ENCODE measurements at places on chromosomes 1 and 21.

DNA sequence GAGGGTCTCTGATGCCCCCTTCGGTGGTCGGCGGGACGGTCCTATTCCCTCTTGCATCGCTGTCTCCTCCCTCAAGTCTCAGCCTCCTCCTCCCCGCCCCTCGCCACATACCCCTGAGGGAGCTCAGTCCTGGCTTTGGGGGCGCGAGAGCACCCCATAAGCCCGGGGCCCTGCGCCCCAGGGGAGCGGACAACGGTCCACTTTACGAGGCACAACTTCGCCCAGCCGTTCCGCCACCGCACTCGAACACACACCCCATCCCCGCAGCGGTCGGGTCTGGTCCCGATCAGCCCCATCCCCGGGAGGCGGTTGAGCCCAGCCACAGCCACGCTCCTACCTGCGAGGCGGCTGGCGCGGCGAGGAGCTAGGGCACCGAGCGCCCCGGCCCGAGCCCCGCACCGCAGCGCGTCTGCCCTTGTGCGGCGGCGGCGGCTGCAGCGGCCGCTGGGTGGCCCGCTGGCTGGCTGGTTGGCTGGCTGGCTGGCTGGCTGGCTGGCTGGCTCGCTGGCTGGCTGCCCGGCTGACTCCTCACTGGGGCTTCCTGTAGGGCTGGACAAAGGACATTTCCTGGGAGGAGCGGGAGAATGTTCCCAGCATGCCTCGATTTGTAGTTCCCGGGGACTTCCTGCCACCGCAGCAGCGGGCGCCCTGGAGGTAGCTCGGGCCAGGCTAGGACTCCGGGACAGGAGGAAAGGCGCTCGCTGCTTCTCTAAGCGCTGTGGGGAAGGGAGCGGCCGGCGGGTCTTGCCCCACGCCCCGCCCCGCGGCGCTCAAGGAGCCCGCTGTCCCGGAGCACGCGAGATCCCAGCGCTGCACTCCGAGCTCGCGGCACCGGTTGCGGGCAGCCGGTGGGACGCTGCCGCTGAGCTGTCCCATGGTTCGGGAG lies at the start of gene ZNF697:
Gene ZNF697 (minus strand): TSS at position 533 of the 886 bp plus-strand sequence. CDS start 22,166 bp downstream, outside the sequence.
- DNase-seq = peak; percentile 29

DNA sequence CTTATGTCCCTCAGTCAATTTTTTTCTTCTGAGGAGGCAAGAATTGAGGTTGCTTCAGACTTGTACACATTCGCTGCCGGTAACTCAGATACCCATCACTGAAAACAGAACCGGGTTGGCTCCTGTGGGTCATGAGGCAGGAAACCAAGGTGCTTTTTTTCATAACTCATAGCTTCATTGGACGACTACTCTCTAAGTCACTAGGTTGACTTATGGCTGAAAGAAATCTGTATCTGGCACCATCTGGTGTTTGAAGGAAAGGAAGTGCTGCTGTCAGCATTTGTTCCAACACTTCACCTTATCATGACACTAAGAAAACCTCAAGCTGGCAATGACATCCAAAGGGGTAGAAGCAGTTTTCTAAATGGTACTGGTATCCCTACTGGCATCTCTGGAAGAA lies 82.3 kb downstream of the TBX19 start:
- peak; percentile 37 for DNase-seq

DNA sequence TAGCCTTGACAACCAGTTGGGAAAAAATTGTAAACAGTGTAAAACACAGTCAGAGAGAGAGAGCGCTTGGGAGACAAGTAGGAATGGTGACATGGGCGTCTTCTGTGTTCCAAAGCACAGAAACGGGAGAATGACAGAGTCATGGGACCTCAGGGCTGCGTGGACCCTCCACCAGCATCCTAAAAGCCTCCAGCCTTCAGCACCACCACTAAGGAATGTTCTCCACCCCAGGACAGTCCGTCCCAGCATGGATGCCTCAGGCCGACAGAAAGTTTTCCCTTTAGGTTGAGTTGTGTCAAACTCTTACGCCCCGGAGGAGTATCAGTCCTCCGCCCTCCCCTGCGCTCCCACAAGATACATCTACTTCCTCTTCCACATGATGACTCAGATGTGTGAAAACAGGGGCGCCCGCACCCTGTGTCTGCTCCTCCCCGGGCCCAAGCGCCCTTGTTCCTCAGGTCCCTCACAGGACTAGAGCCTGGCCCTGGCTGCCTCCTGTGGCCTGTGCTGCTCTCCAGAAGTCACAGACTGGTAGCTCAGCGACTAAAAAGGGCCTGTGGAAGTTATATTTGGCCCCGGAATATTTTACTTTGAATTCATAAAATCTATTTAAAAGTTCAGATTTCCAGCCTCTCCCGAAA lies 63.9 kb upstream of the EFHD2 start:
- peak; percentile 51 for DNase-seq

- DNase-seq = no peak
These were observed 451.2 kb downstream of the DSCAM start for GRCh38 chr21:40395732-40396131.

- no peak for DNase-seq
These were observed 16.2 kb downstream of the AZIN2 start for GRCh38 chr1:33097137-33097611.

- DNase-seq = no peak
These were observed 45.8 kb upstream of the FHAD1 start for GRCh38 chr1:15201221-15201620.

DNA sequence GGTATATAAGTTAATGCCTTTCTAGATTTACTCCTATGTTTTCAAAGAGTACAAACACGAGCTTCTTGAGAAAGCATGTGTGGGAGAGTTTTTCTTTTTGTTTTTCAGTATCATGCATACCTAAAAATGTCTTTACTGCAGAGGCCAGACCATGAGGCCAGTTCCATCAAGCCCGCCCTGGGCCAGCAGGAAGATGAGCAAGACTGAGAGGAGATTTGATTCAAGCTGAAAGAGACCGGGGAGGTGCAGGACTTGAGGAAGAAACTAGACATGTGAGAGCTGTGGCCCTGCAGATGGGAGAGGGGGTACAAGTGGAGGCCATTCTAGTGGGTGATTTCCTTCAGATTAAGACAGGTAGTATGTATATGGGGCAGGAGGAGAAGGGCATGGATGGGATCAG lies 33.4 kb upstream of the NTPCR start:
- DNase-seq = peak; percentile 15

DNA sequence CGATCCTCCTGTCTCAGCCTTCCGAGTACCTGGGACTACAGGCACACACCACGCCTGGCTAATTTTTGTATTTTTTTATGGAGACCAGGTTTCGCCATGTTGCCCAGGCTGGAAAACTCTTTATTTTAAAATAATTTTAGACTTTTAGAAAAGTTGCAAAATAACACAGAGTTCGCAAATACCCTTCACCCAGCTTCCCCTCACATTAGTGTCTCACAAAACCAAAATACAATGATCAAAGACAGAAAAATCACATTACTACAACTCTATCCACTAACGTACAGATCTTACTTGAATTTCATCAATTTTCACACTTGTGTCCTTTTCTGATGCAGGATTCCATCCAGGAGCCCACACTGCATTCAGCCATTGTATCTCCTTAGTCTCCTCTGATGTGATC lies 58.8 kb upstream of the ERRFI1 start:
- DNase-seq = no peak

DNA sequence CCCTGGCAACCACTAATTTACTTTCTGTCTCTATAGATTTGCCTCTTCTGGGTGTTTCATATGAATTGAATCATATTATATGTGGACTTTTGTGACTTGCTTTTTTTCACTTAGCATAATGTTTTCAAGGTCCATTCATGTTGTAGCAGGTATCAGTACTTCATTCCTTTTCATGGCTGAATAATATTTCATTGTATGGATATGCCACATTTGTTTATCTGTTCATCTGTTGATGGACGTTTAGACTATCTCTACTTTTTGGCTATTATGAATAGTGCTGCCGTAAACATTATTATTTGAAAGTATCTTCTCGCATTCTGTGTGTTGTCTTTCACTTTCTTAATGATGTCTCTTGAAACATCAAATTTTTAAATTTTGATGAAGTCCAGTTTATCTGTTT lies 32.8 kb upstream of the CD101 start:
- DNase-seq = no peak

DNA sequence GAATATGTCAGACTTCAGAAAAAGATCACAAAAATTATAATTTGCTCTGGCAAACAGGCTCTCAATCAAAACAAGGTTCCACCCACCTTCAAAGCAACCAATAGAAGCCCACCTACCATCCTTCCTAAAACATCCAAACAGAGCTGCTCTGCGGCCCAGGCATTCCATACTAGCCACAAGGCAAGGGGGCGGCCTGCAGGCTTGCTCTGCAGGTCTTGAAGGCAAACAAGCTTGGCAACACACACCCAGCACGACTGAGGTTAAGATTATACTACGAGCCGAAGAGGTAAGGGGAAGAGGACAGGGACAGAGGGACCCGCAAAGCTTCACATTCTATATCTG lies 207.3 kb downstream of the SLC45A1 start:
- peak; percentile 15 for DNase-seq

DNA sequence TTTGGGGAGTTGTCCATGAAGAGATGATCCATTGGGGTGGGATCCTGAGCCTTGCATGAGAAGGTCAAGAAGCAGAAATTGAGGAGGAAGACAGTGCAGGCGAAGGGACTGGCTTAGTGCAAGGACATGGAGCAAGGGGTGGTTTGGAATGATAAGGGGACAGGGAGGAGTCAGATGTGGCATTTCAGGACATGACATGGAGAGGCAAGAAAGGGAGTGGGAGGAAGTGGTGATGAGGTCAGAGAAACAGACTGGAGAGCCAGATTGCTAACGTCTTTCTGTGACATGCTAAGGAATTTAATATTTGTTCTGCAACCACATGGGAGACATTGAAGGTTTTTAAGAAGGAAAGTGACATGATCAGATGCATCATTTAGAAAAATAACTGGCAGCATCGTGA lies 346.8 kb upstream of the FMN2 start:
- DNase-seq = no peak

DNA sequence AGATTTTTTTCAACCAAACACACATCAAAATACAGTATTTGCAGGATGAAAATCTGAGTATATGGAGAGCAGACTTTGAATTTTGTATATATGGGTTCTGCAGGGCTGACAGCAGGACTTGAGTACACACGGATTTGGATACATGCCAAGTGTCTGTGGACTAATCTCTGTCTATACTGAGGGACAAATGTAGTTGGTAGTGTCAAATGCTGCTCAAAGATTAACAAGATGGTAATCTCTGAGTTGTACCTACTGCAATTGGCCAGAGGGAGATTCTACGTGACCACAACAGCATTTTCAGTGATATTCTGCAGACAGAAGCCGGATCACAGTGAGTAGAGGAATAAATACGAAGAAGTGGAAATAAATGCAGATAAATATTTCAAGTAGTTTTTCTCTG lies 43.4 kb downstream of the SHCBP1L start:
- no peak for DNase-seq

DNA sequence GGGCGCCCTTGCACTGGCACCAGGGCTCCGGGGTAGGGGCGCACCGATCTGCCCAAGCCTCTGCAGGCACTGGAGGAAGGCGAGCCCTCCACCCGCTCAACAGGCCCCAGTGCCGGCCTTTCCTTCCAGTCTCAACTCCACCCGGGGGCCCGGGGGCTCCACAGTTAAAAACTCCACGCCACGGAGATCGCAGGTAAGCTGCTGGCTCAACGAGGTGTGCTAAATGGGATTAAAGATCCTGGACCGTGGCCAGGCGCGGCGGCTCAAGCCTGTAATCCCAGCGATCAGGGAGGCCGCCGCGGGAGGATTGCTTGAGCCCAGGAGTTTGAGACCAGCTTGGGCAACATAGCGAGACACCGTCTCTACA lies 536 bp downstream of the HSF2BP start:
- DNase-seq = no peak

All from T-helper 1 cell (primary cell).